AG04450 (cell line): ENCODE measurements at places on chromosomes 5 and 9. TPM values are rescaled to one million over a fixed set of nuclear protein-coding genes. Genes with fewer than 3 reads are reported as not detected.

MARVELD2 gene
- polyA plus RNA-seq = 0.96 and 1.0 TPM in 2 replicates

CCL27 gene
- polyA plus RNA-seq = not detected in 2 replicates

- DNase-seq = no peak
These were observed 56.2 kb downstream of the SEMA6A start for GRCh38 chr5:116518423-116518822.

DNA sequence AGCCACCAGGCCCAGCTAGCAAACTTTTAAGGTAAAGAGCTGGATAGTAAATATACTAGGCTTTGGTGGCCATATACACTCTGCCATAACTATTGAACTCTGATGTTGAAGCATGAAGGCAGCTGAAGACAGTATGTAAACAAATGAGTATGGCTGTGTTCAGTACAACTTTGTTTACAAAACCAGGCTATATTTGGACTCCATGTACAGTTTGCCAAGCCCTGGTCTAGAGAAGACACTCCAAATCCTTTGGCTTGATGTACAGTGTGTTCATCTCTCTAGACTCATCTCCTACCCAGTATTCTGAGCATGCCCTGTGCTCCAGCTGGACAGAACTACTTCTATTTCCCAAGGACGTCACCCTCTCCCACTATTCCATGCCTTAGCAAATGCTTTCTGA is 54.3 kb upstream of the MEGF10 start:
- DNase-seq = no peak

GRCh38 chr9:91771864-91772263 is 178.2 kb downstream of the ROR2 start:
- DNase-seq = no peak

DNA sequence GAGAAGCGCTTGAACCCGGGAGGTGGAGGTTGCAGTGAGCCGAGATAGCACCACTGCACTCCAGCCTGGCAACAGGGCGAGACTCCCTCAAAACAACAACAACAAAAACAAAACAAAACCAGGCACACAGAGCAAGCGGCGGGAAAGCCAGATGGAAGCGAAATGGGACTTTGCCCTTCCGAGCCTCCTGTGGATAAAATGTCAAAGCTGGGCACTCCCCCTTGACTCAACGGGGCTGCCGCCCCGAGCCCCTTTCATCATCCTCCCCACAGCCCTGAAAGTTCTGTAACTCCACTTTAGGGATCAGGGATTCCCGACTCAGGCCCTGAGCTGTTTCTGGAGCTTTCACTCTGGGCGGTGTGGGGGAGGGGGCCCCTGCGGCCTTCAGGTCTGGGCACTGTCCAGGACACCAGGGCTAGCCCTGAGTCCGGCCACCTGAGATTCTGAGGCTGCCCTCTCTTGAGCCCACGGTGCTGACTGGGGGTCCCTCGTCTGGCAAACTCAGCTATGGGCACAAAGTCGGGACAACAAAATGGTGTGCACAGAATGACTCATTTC is 30.6 kb upstream of the OBP2B start:
- no peak for DNase-seq

DNA sequence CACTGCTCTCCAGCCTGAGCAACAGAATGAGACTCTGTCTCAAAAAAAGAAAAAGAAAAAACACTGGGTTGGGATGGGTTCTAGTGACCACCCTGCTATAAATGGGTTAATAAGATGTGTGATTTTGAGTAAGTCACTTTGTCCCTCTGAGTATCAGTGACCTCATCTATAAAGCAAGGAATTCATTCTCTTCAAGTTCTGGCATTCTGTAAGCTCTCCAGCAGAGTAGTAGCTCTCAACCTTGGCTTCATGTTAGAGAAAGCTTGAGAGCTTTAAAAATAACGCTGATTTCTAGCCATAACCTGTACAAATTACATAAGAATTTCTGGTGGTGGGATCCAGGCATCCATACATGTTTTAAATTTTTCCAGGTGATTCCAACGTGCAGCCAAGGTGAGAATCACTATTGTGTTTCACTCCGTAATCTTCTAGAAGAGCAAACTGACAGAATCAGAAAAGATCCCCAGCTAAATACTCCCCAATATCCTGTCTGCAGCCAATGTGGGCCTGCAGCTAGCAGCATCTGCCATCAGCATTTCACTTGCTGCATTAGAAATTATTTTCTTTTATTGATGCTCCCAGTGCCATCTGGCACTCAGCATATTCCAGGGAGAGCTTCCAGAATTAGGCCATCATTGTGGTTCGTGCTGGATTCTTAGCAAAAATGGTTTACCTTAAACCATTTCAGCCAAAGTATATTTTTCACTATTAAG is 109.4 kb downstream of the FEM1C start:
- DNase-seq = no peak
